ENCODE measurements at places on chromosomes 4 and X.

DNA sequence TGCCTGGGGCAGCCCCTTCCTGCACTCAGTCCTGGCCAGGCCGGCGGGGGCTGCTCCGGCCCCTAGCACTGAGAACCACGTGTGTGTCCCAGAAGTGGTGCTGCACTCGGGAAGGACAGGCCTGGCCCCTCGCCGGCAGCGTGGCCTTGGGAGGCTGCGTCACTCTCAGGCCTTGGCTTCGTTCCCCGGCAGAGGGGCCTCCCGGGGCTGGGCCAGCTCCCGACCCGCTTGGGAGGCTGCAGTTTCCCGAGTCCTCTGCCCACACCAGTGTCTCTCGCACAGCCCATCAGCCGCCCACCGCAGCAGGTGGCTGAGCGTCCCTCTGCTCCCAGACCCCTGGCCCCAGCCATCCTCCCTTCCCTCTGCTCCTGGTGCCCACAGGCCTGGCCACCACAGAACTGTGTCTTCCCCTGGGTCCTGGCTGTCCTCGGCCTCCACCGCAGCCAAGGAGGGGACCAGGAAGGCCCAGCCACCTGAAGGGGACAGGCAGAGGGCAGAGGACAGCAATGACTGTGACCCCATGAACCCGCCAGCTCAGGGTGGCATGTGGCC lies 10.9 kb upstream of the CPLX1 start:
- DNase-seq, result no peak

GRCh38 chr4:152436384-152436783 lies 99.5 kb downstream of the FBXW7 start:
- no peak for DNase-seq

DNA sequence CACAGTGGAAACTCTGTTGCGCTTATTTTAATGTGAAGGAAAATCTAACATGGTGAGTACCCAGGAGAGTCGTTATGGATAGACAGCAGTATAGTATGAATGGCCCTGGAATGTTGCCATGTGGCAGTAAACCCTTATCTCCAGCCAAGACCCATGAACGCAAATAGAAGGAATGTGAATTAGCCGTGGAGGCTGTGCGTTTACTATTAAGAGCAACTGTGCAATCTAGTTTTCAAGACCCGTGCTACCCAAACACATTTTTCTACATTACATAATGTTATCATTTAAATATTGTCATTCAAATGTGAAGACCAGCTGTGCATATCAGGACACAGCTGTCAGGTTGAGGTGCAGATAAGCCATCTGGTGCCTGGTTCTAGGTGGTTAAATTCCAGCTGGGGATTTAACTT lies 13.3 kb upstream of the AGA start:
- DNase-seq, result no peak

GRCh38 chrX:150032742-150033141 lies 94.5 kb upstream of the EOLA2 start:
- DNase-seq, result no peak

DNA sequence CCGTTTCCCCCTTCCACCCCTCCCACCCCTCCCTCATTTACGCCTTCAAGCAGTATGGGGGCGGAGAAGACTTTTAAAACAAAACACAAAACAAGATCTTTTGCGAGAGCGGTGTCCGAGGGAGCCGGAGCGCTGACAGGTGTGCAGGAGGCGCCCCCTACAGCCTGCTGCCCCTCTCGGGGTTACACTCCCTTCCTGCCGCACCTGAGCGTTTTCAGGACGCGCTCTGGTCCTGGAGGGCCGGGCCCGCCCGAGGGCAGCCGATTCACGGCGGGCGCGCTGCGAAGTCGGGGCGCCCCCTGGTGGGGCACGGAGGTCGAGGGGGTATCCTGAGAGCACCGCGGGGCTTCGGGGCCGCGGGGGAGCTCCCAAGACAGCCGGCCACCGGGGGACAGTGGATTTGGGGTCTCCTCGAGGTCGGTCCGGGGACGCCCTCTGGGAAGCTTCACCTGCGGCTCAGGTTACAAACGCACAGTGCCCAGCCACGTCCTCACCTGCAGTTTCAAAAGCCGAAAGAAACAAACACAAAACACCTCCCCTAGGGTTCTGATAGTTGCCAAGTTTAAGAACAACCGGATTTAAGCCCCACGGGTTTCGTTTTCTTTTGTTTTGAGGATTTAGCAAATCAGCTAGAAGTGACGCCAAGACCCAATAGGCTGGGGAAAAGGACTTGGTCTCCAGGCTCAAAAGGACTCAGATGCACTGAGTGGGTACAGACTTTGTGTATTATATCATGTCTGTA lies 8.0 kb upstream of the NEUROG2 start:
- no peak for DNase-seq

DNA sequence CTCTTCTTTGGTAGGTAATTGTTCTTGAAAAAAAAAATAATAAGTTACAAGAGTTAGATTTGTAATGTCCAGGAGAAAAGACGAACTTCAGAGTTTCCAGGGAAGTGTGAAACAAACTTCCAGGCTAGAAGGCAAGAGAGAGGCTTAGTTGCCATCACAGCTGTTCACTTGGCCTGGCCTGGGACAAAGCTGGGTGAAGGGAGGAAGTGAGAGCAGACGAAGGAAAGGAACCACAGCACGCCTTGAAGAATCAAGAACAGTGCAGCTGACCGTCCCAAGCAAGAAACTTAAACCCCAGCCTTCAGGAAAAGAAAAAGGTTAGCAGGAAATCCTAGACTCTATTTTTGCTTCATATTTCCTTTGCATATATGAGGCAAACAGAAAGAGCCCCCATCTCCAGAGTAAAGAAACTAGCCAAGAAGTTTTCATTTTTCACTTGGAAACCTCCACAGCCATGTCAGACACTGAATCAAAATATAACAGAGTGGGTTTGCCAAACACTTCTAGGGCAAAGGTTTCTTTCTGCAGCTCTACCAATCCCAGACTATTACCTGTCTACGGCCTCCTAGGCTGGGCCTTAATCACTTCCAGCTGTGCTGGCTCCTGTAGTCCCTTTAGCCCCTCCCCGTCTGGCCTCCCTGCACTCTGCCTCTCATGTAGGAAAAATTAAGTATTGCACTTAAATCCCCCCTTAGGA lies 209.6 kb downstream of the SPATA18 start:
- no peak for DNase-seq

GRCh38 chr4:140463614-140464013 lies 34.5 kb downstream of the MGAT4D start:
- no peak for DNase-seq

- no peak for DNase-seq
Observed at GRCh38 chr4:11628093-11628725, 199.5 kb upstream of the HS3ST1 start.

DNA sequence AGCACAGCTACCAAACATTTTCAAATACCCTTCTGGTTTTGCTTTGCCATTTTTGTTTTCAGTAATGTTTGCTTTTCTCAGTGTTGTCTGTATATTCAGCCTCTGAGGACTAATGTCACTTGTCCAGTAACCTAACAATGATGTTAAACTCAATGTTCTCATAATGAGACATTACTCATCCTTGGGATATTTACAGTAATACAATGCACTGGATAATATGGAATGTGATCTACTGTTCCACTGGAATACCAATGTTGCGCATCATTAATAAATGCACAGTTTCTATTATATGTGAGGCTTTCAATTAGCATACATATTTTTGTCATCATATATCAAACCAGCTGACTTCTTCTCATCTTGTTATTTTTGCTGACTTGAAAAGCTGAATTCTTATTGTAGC lies 259.1 kb downstream of the SH2D1A start:
- no peak for DNase-seq

DNA sequence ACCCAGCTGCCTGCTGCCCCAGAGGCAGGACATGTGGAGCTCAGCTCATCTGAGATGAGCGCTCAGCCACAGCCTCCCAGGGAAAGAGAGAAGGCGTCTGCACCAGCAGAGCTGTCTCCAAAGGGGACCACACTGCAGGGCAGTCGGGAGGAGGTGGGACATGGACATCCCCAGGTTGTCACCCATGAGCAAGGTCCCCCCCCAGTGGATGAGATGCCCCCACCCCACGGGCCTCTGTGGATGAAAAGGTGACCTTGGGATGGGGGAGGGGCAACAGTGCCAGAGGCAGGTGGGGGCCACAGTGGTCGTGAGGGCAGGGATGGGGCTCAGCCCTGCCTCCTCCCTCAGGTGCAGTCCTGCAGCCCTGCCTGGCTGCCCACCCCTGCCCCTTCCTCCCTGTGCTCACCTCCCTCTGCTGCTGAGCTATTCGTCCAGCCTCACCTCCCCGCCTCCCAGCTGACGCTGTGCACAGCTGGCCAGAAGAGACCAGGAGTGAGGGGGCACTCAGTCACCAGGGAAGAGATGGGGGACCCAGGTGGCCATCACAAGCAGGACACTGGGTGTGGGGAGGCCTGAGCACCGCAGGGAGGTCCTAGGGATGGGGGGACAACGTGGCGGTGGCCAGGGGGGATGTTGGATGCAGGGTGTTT lies 9.3 kb downstream of the NKX1-1 start:
- no peak for DNase-seq

- no peak for DNase-seq
Observed at GRCh38 chrX:15864023-15864422, 9.4 kb upstream of the AP1S2 start.

DNA sequence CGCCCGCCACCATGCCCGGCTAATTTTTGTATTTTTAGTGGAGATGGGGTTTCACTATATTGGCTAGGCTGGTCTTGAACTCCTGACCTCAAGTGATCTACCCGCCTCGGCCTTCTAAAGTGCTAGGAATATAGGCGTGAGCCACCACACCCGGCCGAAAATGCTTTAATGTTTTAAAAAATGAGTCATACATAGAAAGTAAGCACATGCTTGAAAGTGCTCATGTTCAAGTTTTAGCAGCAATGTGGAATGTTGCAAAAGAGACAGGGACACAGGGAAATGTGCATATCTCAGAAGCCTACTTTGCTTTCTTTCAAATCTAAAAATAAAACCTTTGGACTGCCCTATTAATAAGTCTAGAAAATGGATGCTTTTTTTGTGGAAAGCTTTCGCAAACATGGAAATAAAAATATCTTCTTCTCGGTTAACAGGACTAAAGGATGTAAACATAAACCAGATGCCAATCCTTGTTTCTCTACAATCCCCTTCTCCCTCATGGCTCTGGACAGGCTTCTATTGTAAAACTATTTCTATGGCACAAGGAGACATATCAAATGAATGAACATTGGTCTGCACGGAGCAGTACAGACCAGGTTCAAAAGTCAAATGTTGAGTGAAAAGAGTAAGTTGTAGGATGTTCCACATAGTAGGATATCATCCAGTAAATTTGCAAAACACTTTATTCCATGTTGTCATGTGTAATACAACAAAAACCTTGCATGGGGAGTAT lies 15.0 kb downstream of the MECP2 start:
- no peak for DNase-seq
